ENCODE measurements at places on chromosomes 5 and 9.

DNA sequence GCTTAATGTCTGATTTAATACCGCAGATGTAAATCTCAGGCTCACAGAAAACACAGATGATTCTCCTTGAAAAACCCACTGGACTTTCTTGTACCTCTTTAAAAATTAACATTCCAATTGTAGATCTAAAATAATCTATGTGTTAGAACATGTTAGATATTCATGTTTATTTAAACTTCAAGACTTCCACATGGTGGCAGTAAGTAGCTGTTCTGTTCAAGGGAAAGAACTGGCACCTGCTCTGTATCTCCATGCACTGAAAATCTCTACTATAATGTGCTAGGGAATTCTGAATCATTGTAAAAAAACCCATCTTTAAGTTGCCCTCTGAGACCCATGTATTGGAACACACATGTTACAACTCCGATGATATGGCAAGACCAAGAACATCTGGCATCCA lies 366.9 kb downstream of the DMRTA1 start:
- DNase-seq: no peak

DNA sequence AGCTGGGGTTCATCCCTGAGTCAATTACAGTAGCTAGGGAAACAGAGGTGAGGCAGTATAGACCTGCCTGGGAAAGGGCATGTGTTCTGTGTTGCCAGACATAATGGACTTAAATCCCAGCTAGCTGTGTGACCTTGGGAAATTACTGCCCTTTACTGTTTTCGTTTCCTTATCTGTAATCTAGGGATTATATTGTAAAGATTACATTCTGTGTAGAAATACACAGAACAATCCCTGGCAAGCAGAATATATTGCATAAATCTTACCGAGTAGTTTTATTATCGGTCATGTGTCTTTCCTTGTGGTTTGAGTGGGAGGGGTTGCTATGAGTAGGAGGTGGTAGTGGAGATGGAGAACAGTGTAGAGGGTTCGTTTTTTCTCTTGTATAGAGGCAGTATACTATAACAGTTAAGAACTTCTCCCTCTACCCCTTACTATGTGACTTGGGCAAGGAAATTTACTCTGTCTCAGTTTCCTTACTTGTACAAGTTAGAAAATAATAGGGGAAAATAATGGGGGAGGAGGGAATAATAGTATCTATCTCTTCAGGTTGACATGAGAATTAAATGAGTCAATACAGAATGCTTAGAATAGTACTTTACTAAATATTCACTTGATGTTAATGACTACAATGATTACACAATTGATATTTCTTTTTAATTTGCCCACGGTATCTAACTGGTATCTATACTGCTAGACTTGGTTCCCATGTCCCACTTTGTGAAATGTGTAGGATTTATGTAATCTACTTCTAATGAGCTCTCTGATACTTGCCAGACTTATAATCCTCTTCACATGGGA lies 7.1 kb upstream of the DMXL1 start:
- no peak for DNase-seq

DNA sequence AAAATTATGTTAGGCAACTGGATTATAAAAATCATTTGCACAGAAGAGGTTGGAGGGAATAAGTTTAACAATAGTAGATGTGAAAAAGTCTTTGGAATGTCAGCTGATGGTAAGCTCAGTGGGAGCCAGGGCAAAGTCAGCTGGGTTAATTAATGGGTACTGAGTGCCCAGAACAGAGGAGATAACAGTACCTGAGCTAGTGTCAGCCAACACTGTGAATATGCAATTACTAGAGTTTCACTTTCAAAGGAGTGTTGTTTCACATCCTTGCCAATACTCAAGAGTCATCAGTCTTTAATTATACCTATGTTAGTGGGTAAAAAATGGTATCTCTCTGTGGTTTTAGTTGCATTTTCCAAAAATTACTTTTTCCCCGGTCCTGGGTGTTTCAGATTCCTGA lies 135.1 kb downstream of the KIF4B start:
- no peak for DNase-seq

DNA sequence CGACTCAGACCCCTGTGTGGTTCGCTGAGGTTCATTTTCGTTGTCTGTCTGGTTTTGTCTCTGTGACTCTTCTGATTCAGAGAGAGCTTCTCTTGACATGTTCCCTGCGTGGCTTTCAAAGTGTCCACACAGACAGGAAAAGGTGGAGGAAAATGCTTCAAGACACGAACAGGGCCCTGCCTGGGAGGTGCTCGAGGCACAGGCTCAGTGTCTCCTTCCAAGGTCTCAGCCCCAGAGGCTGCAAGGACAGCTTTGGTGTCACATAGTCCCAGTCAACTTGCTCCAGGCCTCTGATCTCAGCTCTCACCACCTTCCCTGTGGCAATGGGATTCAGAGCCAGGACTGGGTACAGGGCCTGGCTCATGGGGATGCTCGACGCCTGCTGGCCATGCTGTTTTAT lies 51.6 kb upstream of the SARDH start:
- no peak for DNase-seq

- no peak for DNase-seq
Observed at GRCh38 chr9:74721696-74722660, 165.7 kb downstream of the TRPM6 start.

DNA sequence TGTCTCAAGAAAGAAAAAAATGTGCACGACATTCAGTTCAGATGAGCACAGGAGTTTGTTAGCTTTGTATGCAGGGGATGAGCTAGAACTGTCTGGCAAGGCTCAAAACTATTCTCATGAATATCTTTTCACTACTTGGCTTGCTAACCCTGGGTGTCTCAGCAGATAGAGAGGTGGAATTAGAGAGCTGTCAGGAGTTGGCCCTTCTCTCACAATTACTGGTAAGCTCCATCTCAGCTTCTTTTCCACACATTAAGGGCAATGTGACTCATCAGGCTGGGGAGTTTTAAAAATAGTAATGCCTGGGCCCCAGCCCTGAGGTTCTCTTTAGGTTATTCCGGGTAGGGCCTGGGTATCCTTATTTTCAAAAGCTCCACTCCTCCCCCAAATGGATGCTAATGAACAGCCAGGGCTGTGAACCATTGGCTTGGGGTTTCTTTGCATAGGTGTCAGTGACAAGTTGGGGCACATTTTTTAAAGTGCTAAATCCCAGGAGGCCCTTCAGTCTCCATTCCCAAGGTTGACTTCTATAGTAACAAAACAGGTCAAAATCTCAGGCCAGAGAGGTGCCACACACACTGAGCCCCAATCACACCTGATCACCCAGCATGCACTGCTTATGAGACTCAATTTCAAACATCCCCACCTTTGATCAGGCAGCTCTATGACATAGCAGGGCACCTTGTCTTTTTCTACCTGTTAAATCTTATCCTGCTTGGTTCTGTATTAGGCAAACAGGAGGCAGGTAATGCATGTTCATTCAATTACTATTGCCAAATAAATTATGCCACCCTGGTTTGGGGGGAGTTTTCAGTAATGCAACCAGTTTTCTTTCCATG lies 239.7 kb upstream of the DAP start:
- DNase-seq: no peak

DNA sequence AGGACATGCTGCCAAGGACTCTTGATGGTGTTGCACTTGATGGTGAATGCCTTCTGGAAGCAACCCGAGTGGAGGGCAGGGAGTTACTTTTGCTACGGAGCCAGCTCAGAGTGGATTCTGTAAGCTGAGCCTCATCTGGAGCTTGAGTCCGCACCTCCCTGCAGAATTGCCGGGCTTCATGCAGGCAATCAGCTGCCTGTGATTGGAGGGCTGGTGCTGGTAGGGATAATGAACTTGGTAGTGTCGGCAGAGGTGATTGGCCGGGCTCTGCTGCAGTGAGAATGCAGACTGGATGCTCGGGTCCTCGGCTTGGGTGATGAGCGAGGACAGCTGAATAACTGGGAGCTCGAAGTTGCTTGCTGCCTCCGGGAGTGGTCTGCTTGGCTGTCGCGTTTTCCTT lies 23.1 kb downstream of the SLC25A25 start:
- peak; percentile 80 for DNase-seq

- no peak for DNase-seq
Observed at GRCh38 chr5:73150876-73151275, 22.1 kb upstream of the TMEM174 start.

DNA sequence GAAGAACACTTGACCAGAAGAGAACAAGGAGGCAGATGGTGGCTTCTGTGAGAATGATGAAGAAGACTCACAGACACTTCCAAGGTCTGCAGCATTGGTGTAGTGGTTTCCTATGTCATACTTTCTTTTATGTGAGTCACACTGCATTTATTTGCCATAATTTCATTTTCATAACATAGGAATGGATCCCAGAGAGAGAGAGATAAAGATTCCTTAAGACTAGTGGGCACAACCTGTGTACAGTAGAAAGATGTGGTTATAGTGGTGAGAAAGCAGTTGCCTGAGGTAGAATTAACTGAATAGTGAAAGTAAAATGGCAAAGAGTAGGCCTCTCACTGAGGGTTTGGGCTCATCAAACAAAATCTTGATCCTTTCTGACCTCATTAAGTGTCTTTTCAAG lies 7.6 kb upstream of the CCDC152 start:
- no peak for DNase-seq

DNA sequence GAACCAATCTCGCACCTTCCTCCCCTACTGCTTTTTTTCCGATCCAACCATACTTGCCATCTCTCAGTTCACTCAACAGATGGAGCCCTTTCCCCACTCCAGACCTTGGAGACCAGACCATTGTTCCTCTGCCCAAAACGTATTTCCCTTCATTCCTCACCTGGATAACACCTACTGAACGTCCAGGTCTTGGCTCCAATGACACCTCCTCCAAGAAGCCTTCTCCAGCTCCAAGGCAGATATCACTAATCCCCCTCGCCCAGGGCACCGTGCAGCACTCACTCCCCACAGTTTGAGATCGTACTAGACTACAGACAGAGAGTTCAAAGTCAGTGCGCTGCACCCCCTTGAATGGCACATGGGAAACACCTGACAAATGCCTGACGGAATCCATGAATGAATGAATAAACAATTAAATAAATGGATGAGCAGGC lies 47.1 kb upstream of the AKNA start:
- no peak for DNase-seq

DNA sequence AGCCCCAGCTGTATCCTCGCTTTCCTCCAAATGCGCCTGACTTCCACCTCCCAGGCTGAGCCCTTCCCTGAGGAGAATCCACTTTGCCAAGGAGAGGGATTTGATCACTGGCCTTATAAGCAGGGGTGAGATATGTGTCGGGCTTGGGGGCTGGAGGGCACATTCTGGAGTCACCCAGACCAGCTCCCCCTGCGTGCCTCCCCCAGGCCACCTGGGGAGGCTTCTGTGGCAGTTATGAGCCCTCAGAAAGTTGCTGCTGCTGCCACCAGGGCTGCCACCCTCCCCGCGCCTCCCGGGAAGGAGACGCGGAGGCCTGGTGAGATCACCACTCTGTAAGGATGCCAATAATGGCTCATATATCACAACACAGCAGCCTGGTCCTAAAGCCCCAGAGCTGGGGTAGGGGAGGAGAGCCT lies 211.5 kb downstream of the PAPPA start:
- DNase-seq: no peak

GRCh38 chr9:12801663-12802062 lies 26.8 kb downstream of the LURAP1L start:
- no peak for DNase-seq

GRCh38 chr9:91945277-91946085 lies 4.5 kb downstream of the ROR2 start:
- DNase-seq: peak; percentile 30

DNA sequence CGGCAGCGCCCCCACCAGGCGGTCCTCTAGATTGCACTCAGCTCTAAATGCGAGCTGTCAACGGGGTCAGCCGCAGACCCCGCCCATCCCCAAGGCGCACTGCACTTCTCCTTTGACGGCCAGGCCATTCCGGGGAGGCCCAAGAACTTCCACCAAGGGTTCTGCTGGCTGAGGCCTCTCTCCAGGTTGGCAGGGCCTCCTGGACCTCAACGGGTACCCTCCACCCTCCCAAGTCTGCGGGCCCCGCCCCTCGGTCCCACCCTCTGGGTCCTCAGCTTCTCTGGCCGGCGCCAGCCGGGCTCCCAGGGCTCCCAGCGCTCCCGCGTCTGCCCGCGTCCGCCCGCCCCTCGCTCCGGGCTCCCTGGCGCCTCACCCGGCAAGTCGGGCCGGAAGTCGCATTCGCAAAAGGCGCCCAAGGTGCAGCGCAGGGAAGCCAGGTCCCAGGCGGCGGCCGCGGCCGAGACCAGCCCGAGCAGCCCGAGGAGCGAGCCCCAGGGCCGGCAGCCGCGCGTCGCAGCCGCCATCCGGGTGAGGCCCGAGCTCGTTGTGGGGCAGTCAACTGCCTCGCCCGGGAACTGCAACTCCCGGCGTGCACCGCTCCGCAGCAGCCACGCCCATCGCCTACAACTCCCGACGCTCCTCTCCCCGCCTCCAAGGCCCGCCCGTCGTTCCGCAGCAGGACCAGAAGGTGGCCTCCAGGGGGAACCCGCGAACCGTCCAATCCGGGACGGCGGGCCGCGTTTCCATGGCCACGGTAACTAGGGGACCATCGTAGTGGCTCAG lies at the start of gene TOR2A:
Gene TOR2A (minus strand): TSS at position 548 of the 783 bp plus-strand sequence. CDS start 24 bp downstream, at position 524.
- peak; percentile 75 for DNase-seq

DNA sequence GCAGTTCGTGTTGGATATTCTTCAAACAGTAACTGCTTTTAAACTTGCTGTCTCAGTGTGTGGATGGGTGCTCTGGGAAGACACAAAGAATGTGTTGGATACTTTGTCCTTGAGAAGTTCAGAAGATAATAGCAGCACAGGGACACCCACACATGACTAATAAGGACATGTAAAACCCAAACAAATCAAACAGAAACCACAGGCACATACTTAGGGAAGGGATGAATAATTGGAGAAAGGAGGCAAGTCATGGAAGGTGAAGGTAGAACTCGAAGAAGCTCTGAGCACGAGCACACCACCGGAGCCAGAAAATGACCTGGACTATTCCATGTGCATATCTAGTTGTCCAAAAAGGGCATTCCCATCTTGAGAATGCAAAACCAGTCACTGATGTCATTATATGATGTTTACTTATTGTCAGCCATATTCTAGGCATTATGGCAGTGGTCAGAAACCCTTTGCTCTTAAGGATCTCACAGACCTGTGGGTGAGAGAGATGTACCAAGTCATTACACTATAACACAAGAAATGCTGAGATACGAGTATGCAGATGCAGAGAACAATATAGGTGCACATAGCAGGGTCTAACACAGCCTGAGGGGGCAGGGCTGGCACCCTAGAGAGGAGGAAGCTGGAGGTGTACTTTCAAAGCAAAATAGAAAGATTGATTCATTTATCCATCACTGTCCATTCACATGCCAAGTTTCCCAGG lies 152.9 kb downstream of the PIK3R1 start:
- DNase-seq: no peak

DNA sequence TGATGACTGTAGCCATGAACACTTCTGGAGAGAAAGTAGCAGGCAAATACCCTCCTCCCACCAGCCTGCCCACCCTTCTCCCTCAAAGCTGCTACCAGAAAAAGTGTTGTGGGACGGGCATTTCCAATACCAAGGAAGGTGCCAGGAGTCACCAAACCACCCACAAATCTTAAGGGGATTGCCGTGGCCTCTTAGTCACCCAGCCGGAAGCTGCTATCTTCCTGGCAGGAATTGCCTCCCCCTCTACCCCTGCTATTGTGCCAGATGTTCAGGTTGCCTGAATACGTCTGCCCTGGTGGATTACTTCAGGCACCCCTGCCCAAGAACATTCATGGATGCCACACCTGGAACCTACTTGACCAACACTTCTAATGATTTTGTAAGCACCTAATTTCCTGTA lies 156.1 kb downstream of the TTC39B start:
- DNase-seq: no peak

Data from BJ (cell line).